ENCODE measurements at places on chromosomes 1 and 21.

- DNase-seq, result no peak
Observed at GRCh38 chr1:9417695-9418094, 121.6 kb upstream of the SLC25A33 start.

DNA sequence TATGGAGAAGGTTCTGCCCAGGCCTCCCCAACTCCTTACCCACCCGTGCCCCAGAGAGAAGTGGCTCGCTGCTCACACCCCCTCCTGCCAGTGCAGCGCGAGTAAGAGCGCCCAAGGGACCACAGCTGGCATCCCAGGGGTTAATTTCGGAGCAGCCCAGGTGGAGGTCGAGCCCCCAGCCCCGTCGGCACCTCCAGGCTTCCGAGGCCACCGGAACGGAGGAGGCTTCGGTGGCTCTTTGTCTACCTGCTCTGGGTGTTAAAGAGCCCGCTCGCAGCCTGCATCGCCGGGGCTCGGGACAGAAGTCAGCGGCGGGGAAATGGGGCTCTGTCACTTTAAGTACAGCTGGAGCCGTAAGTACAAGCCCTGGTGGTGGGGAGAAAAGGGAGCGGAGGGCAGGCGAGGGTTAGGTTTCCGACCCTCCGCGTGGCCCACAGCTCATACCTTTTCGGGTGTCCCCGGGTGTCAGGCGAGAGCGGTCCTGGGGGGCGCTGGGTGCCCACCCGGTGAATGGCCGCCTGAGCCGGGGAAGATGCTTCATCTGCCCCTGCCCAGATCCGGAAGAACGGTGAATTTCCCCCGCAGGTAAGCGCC, 89.4 kb upstream of the IPO9 start:
- peak; percentile 86 for DNase-seq

DNA sequence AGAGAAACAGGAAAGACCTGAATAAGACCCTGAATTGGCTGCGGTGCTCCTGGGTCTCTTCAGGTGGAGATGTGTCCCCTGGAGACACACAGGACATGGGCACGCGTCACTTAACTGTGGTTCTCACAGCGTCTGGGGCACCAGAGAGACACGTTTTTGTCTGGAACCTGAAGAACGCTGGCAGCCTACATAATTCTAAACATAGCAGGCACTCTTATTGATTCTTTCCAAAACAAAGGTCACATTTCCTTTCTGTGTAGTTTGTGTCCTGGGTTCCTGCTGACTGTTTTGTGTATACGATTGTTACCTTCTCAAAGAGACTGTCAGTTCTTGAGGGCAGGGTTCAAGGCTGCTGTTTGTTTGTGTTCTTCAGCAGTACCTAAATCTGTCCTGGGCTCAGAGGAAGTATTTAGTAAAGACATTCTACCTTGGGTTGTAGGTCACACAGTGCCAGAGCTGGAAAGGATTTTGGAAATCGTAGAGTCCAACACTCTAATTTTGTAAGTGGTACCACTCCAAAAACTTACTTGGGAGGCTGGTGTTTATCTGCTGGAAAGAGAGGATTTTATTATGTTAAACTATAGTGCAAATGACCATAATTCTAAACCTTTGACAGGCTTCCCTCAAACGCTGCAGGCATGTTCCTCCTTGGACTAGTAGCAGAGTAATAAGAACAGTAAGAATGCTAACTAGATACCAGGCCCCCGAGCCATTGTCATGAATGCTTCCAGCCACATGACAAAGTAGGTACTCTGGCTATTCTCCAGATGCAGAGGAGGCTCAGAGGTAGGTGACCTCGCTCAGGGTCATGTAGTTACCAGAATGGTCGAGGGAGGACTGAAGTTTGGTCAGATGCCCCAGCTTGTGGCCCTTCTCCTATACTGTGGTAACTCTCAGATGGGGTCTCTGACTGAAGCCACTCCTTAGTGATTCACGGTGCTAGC, 164.3 kb downstream of the DHRS3 start:
- no peak for DNase-seq

DNA sequence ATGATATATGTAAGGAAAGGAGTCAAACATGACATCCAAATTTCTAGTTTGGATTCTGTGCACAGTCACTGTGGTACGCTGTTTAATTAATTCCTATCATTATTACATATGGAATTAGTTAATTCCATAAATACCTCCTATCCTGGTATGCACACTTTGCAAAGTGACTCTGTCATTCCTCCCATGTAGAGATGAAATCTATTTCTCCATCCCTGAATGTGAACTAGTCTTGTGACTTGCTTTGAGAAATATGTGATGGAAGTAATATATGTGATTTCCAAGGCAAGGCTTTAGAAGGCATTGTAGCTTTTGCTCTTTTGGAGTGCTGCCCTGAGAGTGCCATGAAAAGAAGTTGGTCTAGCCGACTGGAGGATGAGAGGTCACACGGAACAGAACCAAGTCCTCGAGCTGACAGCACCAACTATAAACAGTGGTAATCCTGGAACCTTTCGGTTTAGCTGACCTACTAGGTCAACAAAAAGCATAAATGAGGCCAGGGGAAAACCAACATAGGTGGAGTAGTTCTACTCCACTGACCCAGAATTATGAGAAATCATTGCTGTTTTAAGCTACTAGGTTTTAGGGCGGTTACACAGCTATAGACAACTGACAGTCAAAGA, 1.5 kb downstream of the SELENOF start:
- DNase-seq, result no peak

DNA sequence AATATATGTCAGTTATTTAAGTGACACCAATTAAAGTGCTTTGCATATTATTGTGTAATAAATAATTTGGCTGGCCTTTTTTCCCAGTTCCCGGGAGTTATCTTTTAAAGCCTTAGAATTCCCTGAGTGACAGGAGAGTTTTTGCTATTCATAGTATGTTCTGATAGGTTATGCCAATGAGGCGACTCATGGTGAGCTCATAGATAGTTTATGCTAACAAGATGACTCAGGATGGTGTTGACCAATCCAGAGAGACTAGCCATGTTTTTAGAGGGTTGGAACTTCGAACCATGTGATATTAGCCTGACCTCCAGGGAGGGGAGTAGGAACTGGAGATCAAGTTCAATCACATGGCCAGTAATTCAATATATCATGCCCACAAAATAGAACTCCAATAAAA, 310.8 kb downstream of the USP25 start:
- no peak for DNase-seq

Measured in NCI-H1048 (cell line).